AG10803 (cell line): ENCODE measurements at places on chromosomes 13 and 19.
A peak's percentile ranks its signal among the peaks of the same experiment; 100 is the strongest.

GRCh38 chr19:13881692-13882418 is 4.9 kb downstream of the NANOS3 start:
- peak; percentile 84 for DNase-seq

DNA sequence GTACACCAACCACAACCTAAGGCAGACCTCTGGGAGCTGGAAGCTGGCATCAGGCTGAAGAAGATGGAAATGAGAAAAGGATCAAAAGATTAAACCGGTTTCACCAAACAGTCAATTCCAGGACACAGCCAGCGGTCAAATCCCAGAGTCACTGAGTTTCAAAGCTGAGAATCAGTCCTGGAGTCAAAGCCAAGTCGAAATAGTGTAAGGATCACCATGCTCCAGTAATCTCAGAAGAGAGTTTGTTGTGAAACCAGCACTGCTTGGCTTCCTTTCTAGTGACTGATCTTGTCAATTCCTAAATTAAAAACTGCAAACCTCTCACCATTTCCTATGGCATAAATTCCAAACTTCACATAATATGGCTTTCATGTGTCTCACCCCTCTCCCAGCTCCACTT is 198.8 kb downstream of the GPC6 start:
- peak; percentile 30 for DNase-seq

DNA sequence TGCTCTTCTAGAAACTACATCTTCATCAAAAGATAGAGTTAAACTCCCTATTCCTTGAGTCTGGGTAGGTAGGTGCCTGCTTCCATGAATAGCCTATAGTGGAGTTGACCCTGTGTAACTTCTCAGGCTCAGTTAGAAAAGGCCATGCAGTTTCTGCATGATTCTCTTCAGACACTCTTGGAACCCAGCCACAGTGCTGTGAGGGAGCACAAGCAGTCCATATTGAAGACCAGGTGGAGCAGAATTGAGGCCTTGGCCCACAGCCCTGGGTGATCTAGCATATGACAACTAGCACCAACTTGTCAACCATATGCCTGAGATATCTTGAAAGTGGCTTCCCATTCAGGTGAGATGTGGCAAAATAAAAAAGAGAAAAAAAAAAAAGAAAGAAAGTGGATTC is 10.3 kb upstream of the PAN3 start:
- no peak for DNase-seq

GRCh38 chr13:59744747-59745391 is 418.9 kb downstream of the DIAPH3 start:
- peak; percentile 11 for DNase-seq

- DNase-seq: peak; percentile 74
Observed at GRCh38 chr19:48999481-49000325, 6.0 kb downstream of the RUVBL2 start.

- DNase-seq: no peak
Observed at GRCh38 chr19:30930941-30931706, 418.1 kb downstream of the TSHZ3 start.

DNA sequence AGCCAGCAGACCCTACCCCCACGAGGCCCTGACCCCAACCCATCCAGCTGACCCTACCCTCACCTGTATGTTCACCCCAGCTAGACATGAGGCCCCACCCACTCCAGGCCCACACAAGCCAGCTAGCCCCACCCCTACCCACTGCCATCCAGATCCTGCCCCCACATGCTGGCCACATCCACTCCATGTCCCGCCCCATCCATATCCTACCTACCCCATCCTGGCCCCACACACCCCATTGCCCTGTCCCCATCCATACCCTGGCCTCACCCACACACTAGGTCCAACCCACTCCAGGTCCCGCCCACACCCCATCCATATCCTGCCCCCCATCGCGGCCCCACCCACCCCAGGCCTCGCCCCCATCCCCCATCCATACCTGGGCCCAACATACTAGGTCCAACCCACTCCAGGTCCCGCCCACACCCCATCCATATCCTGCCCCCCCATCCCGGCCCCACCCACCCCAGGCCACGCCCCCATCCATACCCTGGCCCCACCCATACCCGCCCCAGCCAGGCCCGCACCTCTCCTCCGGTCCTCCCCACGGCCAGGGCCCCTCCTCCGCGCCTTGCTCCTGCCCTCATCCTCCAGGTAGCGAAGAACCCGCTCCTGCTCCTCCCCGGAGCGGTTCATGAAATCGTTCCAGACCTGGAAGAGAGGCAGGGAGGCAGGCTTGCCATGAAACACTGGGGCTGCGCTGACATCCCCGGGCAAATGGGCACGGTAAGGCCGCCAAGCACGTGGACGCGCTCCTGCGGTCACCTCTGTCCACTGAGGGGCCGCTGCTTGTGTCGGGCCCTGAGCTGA is 7.2 kb downstream of the RNU6-9 start:
- DNase-seq: no peak

DNA sequence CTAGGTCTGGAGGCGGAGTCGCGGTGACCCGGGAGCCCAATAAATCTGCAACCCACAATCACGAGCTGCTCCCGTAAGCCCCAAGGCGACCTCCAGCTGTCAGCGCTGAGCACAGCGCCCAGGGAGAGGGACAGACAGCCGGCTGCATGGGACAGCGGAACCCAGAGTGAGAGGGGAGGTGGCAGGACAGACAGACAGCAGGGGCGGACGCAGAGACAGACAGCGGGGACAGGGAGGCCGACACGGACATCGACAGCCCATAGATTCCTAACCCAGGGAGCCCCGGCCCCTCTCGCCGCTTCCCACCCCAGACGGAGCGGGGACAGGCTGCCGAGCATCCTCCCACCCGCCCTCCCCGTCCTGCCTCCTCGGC is at the start of gene SLC5A5:
Gene SLC5A5 (plus strand): TSS at position 68 of the 373 bp plus-strand sequence. CDS start 375 bp downstream, outside the sequence.
- no peak for DNase-seq

- DNase-seq: no peak
Observed at GRCh38 chr19:12015015-12015752, 20.3 kb downstream of the ZNF433 start.

GRCh38 chr13:30375265-30375835 is 46.9 kb upstream of the UBE2L5 start:
- no peak for DNase-seq

- no peak for DNase-seq
Observed at GRCh38 chr13:25668345-25668744, 296.6 kb downstream of the ATP8A2 start.

DNA sequence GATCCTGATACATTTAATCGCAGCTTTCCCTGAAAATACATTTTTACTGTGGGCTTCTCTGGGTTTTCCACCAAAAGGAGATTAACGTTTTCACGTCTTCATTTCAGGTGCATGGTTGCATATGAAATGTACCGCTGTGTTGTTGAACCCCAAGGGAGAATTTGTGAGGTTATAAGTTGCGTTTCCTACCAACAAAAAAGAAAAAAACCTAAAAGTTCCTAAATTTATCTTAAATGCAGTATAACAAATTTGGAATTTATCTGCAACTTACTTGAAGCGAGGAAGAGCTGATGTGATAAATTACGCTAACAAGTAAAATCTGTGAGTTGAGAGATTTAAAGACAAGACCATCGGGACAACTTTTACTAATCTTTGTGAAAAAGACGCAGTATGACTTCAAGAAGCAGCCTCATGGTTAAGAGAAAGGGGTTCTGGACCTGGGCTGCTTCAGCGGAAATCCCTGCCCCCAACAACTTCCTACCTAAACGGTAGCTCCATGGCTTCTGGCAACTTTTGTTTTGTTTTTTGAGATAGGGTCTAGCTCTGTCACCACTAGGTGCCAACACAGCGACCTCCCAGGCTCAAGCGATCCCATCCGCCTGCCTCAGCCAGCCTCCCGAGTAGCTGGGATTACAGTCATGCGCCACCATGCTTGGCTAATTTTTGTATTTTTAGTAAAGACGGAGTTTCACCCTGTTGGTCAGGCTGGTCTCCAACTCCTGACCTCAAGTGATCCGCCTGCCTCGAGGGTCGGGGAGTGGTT is 958 bp upstream of the OBI1 start:
- peak; percentile 3 for DNase-seq

GRCh38 chr19:55640577-55641425 is at the start of gene ZNF580:
Gene ZNF580, plus strand, starts transcription at chr19:55641002. Its CDS starts 1,507 bp downstream, at chr19:55642509.
- peak; percentile 69 for DNase-seq

GRCh38 chr19:2013683-2013961 is 1.9 kb downstream of the BTBD2 start:
- no peak for DNase-seq
